ENCODE measurements at places on chromosomes 5 and 9.

GRCh38 chr5:136006761-136007251, 22.0 kb upstream of the TGFBI start:
- DNase-seq = no peak

DNA sequence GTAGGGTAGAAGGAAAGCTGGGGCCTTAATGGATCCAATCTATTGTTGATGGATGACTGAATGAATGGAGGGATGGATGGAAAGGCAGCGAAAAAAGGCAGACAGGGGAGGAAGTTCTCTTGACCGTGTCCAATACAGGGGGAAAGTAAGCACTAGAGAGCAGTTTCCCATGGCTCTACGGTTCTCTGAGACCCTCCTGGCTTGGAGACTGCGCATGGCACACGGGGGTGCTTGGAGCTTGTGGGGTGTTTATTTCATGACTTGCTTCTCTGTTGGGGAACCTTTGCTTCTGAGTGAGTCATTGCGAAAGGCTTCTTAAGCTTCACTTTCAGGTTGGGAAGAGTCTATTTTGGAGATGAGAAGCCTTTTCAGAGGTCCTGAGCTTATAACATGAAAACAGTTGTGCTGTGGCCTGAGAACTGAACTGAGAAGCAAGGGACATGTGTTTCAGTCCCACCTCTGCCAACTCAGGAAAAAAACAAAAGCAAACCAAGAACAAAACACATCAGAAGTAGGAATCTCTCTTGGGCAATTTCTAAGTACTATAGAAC, 12.8 kb upstream of the TEX48 start:
- no peak for DNase-seq

GRCh38 chr9:121494192-121494591, 5.5 kb downstream of the GGTA1 start:
- no peak for DNase-seq

DNA sequence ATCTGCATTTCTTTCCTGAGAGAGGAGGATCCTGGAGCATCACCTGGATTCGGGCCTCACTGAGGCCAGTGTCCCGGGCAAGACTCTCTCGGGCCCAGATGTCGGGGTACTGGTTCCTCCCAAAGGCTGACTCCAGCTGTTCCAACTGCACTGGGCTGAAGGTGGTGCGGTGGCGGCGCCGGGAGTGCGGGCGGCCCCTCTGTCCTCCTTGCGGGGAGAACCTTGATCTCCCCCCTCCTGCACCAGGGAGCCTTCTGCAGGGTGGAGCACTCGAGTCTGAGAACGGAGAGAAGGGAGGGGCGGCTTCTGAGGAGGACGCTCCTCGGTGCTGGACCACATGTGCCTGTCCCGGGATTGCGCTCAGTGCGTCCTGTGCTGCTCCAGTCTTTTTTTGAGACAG, 2.0 kb downstream of the PROP1 start:
- no peak for DNase-seq

DNA sequence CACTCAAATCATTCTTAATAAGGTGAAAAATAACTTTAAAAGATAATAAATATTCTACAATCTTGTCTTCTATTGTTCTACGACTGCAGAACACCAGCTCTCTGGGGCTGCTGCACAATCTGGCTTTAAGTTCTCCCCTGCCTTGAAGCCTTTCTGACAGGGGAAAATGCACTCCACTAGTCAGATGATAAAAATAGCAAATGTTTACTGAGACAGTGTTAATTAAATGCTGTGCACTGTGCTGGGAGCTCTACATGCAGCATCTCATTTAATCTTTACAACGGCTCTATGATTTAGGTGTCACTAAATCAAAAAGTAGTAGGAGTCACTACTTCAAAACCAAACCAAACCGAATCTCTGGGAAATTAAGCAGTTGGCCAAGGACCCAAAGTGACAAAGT, 132.7 kb downstream of the SLIT3 start:
- DNase-seq = no peak

- DNase-seq = no peak
Measured at GRCh38 chr5:139684881-139685749, 37.0 kb downstream of the CXXC5 start.

DNA sequence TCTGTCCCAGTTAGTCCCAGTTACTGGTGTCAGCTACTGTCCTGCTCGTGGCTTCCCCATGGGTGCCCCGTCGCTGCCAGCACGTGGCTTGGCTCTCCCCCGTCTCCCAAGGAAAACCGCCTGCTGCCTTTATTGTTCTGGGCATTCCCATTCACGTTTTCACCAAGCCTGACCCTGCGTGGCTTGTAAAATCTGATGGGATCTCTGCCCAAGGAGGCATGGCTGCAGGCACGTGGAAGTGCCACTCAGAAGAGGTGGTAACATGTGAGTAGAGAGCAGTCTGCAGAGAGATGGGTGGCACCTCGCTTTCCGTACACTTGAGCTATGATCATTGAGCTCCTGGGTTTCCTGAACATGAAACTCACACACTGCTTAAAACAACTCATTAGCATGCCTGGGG, 429.2 kb upstream of the KLF4 start:
- DNase-seq = no peak
